ENCODE measurements at places on chromosomes 1 and 21.

DNA sequence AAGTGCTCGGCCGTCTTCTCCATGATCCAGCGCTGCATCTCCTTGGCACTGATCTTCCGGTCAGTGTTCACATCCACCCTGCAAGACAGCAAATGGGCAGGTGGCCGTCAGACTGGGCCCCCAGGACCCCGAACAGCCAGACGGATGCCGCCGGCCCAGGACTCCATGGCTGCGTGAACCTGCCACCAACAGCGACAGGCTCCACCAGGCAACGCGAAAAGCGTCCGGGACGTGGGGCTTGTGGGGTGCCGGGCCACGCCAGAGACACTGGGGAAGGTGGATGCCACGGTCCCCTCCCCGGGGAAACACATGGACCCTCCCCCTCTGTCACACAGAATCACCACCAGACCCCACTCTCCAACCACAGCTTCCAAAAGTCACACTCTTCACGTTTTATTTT, 7.9 kb downstream of the SDF4 start:
- no peak for DNase-seq

DNA sequence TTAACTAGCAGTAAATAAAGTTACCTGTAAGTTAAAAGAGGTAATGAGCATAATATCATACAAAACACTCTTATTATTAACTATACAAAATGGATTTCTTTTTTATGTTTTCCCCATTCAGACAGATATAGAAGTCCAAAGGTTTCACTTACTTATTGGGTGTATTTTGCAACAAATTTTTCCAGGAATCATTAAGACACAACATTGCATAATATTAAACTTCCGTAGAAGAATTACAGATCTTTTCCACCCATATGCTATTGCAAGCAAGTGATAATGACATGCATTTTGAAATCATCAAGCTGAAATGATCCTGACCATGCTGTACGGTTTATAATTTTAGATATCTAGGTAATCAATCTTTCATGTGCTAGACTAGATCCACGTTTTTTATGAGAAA, 957.0 kb downstream of the NCAM2 start:
- DNase-seq: no peak

DNA sequence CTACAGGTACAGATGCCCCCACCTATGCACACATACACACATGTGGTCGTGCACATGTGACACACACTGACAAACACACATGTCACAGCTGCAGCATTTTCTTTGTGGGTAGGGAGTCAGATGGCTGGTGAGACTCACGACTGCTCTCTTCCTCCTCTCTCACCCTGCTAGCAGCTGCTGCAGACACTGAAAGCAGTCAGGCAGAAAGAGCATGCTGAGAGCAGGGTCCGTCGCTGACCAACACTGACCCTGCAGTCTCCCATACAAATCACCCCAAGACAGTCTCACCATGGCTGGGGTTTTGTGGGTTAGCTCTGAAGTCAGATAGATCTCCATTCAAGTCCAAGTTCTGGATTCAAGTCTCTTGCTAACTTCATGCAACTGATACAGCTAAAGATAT, 188.3 kb downstream of the ASTN1 start:
- DNase-seq: no peak

- no peak for DNase-seq
Measured at GRCh38 chr1:159964144-159964543, 10.1 kb upstream of the SLAMF9 start.

- no peak for DNase-seq
Measured at GRCh38 chr1:22761101-22761500, 50.5 kb downstream of the EPHB2 start.

- no peak for DNase-seq
Measured at GRCh38 chr1:27561124-27561899, 42.6 kb downstream of the AHDC1 start.

GRCh38 chr1:234645964-234646363, 36.0 kb upstream of the IRF2BP2 start:
- DNase-seq: no peak

GRCh38 chr21:39003982-39004633, 179.1 kb downstream of the PSMG1 start:
- no peak for DNase-seq
